Stimulated activated CD8-positive, alpha-beta memory T cell treated with anti-CD3 and anti-CD28 coated beads, Interleukin-2, amount 100 ng/mL, for 48 hours (primary cell): ENCODE measurements at places on chromosomes 16 and 17.
A peak's percentile ranks its signal among the peaks of the same experiment; 100 is the strongest.

DNA sequence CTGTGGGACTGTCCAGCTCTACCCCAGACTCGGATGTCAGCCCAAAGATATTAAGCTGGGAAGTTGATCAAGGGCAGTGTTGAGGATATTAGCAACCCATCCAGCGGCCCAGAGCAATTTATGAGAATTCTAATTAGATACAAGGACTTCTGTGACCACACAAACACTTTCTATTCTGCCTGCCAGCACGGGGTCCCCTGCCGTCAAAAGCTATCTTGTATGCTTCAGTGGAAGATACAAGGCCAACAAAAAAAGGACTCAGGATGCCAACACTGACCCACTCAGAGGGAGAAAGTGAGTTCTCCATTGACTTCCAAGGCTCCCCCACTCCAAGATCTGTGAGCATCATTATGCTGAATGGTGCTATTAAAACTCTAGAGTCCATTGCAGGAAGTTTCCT lies 390.7 kb downstream of the GRIN2A start:
- DNase-seq, result no peak

DNA sequence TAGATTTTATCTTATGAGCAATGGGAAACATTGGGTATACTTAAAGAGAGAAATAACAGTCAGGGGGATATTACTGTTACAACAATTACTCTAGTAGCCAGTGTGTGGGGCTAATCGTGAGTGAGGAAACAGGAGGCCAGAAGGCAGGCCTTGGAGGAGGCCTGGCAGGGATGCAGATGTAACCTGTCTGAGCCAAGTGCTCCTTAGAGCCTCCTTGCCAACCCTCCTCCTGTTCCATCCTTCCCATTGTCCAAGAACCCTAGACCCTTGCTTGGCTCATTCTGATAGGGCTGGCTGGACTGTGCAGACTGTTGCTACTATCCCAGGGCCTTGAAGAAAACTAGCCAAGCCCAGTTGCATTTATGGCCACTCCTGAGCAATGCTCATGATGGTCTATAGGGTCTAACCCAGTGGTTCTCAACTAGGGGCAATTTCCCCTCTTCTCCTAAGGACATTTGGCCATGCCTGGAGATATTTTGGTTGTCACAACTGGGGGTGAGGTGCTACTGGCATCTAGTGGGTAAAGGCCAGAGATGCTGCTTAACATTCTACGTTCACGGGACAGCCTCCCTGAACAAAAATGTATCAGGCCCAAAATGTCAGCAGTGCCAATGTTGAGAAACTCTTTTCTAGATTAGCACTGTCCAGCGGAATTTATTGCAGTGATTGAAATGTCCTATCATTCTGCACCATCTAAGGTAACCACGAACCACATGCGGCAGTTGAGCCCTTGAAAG lies 24.4 kb upstream of the WSCD1 start:
- no peak for DNase-seq

DNA sequence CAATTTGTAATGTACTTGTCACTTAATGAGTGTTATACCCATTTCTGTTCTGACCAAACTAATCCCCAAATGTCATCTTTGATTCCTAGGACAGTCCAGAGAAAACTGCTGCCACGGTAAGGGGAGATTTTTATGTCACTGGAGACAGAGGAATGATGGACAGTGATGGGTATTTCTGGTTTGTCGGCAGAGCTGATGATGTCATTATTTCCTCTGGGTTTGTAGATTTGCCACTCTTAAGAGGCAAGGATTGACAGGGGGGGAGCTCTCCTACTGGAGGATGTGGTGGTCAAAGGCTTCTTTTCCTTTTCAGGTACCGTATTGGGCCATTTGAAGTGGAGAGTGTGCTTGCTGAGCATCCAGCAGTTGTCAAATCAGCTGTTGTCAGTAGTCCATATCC lies 12.5 kb downstream of the THUMPD1 start:
- DNase-seq, result no peak

DNA sequence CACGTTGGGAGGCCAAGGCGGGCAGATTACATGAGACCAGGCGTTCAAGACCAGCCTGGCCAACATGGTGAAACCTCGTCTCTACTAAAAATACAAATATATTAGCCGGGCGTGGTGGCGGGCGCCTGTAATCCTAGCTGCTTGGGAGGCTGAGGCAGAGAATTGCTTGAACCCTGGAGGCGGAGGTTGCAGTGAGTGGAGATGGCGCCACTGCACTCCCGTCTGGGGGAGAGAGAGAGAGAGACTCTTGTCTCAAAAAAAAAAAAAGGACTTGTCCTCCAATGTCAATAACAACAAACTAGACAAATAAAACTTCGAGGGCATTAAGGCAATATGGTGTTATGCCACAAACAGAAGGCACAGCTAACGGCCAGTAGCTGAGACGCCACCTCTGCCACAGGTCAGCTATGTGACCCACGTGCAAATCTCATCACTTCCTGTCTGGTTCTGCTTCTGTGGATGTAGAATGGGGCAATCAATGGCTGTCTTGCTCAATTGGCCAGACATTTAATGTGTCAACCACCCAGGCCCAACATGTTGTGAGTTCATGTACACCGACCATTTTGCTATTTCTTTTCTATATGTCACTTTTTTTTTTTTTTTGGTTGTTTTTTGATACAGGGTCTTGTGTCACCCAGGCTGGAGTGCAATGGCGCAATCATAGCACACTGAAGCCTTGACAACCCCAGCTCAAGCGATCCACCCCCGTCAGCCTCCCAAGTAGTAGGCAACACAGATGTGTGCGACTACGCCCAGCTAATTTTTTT lies 834 bp upstream of the TXNDC11 start:
- DNase-seq, result no peak

DNA sequence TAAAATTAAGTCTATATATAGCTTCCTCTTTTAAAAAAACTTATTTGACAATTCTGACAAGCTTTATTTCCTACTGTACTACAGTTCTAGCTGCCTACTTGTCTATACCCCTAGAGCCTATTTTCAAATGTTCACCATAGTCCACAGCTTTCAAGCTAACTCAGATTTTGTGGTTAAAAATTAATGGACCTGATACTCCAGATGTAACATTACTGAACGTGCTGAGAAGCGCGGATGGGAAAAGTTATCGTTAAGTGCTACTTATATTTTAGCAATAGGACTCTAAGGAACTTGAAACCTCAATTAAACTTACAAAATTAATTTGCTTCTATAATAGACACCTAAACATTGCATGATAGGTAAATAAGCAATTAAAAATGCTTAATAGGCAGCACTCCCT lies 31.2 kb downstream of the GNA13 start:
- no peak for DNase-seq

DNA sequence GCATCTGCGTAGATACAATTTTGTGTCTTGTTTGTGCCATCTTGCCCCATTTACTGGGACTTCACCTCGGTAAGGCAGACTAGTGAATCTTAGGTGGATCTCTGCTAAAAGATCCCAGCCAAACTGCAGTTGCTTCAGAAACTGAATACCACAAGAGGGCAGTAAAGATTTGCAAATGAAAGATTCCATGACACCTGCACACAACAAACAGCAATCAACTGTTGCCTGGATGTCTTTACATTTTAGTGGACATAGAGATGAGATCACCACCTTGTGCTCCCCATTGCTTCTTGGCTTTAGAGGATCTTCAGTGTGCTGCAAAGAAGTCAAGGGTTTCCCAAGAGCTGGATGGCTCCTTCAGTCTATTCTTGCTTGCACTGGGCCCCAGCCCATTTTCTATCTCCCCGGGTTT lies 119.2 kb upstream of the CACNG5 start:
- no peak for DNase-seq

DNA sequence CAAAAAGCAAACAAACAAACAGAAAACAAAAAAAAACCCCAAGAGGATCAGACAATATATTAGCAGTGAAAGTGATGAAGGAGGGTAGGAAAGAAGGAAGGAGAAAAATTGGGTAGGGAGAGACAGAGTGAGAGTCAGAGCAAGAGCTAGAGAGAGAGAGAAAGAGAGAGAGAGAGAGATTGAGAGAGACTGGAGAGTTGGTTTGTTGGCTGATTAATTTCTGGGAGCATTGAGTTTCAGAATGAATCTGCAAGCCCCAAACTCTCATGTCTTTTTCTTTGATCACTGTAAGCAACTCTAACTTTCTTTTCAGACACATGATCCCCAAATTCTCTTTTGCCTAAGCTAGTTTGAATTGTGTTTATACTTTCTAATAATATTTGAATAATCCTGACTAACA lies 388.1 kb downstream of the SHISA9 start:
- no peak for DNase-seq

GRCh38 chr17:77503293-77503655 lies 362.5 kb downstream of the SEC14L1 start:
- DNase-seq, result no peak

- DNase-seq, result peak; percentile 89
Measured at GRCh38 chr17:7851438-7852261, 3.2 kb upstream of the TMEM88 start.

- DNase-seq, result no peak
Measured at GRCh38 chr17:75799402-75799801, 14.8 kb downstream of the UNK start.

- DNase-seq, result no peak
Measured at GRCh38 chr16:30620169-30620568, 10.0 kb upstream of the ZNF689 start.

DNA sequence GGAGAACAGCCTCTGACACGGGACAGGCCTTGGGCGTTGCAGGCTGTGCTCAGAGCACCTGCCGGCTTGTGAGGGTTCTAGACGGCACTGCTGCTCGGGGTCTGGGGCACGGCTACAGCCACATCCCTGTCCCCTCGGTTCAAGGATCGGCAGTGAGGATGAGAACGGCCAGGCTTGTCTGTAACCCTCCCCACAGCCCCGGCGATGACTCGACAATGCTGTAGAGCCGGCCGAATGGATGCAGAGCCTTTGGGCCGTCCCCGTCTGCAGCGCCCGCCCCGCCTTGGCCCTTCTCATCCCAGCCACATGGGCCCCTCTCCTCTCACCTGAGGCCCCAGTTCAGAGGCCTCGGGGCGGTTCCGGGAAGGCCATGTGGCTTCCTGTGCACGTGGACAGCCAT lies 49.0 kb upstream of the METRNL start:
- DNase-seq, result no peak
